ENCODE measurements at places on chromosomes 5 and 9. TPM values are rescaled to one million over a fixed set of nuclear protein-coding genes. Genes with fewer than 3 reads are reported as not detected.
A peak's percentile ranks its signal among the peaks of the same experiment; 100 is the strongest.

DNA sequence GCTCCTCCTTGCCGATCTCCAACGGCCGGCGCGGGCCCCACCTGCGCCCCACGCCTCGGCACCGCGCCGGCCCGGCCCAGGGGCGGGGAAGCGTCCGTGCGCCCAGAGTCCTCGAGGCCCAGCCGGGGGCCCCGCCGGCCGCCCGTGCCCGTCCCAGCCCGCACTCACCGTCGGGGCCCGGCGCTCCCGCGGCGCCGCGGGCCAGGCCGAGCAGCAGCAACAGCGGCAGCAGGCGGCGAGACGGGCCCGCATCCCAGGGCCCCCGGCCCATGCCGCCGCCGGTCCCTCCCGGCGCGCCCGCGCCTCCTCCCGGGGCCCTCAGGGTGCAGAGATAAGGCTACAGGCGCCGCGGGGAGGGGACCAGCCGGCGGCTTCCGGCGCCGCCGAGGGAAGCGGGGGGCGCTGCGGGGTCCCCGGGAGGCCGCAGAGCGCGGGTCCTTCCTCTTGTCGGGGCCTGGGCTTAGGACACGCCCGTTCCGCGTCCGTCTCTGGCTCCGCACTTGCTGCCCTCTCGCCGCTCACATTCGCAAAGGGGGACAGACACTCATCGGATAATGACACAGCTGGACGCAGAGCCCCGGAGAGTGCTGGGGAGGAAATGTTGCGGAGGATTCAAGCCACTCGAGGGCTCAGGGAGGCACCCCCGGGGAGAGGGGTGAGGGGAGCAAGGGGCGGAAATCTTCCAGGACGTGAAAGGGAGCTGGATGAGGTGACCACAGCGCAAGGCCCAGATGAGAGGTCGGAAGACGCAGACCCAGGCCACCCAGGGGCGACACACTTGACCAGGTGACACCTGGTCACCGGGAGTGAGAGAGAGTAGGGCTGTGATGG lies at the start of gene SUSD1:
Gene SUSD1 (minus strand): TSS at position 333 of the 831 bp plus-strand sequence. CDS start 62 bp downstream, at position 271.
- H3K4me3 ChIP-seq: peak within 1 kb of the TSS; percentile 79
- H3K27me3 ChIP-seq: no peaks in the 10 kb centered on the region
- peaks cover 93% of the 10 kb centered on the region for H3K4me1 ChIP-seq
- H3K27ac ChIP-seq: peak within 1 kb of the TSS; percentile 94
- H3K36me3 ChIP-seq: peaks cover 4% of the 10 kb centered on the region

DNA sequence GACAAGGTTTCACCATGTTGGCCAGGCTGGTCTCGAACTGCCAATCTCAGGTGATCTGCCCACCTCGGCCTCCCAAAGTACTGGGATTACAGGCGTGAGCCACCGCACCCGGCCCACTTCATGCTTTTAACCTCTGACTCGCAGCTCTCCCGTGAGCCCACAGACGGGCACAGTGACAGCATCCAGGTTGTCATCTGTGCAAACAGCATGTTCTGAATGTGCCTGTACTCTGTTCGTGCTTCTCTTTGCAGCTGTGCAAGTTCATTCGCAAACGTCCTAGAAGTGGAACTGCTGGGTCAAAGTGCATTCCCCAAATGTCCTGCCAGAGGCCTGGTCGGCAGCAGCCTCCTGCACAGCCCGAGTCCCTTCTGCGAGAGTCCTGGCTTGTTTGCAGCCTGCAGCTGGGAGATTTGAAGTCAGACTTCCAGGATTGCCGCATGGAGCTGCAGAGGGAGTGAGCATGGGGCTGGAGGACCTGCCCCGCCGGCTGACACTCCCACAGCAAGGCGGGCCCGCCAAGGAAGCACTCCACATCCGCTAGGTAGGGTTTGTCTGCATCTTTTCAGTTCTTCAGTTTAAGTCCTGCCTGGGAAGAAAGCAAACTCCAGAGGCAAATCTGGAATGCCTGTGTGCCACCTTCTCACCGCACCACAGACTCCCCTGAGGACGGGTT lies 3.4 kb downstream of the BRD3OS start:
- H3K4me1 ChIP-seq: peaks cover 12% of the 10 kb centered on the region
- H3K36me3 ChIP-seq: peaks cover 46% of the 10 kb centered on the region
- no peaks in the 10 kb centered on the region for H3K27me3 ChIP-seq
- DNase-seq: no peak
- no peak overlapping the region for H3K4me3 ChIP-seq

- H3K36me3 ChIP-seq: no peaks in the 10 kb centered on the region
- no peak overlapping the region for H3K27ac ChIP-seq
- DNase-seq: no peak
- no peaks in the 10 kb centered on the region for H3K27me3 ChIP-seq
Observed at GRCh38 chr9:134130503-134131375, 5.1 kb upstream of the WDR5 start.

DNA sequence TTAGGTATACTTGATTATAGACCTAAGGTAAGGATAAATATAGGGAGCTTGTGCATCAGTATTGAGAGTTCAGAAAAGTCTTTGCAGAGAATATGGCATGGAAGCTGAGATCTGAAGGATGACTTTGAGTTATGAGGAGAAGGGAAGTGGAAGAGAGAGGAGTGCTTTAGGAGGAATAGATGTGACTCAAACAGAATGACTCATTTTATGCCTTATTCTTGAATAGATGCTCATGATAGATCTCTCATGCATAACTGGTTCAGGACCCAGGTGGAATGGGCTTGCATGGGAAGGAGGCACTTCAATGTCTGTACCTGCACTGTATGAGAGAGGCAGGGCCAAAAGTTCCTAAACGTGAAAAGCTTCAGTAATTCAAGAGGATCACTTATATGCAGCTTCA lies 103.3 kb downstream of the CWC27 start:
- no peaks in the 10 kb centered on the region for H3K36me3 ChIP-seq
- H3K4me3 ChIP-seq: no peak overlapping the region
- no peak overlapping the region for H3K27ac ChIP-seq
- no peaks in the 10 kb centered on the region for H3K4me1 ChIP-seq
- DNase-seq: no peak

The SLC46A2 gene
- polyA plus RNA-seq: 87.0 TPM

DNA sequence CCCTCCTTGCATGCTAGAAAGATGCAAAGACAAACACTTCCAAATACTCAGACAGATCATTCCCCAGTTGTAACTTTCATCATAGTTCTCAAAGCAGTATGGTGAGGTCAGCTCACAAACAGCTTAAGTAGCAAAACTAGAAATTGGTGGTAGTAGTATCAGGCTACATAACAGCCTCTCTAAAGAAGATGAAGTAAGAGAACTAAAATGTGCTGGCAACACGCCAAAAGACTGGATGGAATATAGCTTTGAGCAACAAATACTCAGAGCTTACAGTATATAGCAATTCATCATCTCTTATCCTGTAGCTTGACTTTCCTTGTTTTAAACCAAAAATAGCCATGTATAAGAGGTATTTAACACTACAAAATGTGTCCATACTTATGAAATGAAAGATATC lies 7.5 kb downstream of the PFDN1 start:
- DNase-seq: no peak
- no peaks in the 10 kb centered on the region for H3K27me3 ChIP-seq

The ZCCHC7 gene
- 12.5 TPM for polyA plus RNA-seq

GRCh38 chr5:89338935-89339334 lies 456.0 kb upstream of the MEF2C start:
- H3K27me3 ChIP-seq: no peaks in the 10 kb centered on the region
- H3K4me1 ChIP-seq: peaks cover 2% of the 10 kb centered on the region
- H3K36me3 ChIP-seq: no peaks in the 10 kb centered on the region

The PCA3 gene
- polyA plus RNA-seq: not detected

DNA sequence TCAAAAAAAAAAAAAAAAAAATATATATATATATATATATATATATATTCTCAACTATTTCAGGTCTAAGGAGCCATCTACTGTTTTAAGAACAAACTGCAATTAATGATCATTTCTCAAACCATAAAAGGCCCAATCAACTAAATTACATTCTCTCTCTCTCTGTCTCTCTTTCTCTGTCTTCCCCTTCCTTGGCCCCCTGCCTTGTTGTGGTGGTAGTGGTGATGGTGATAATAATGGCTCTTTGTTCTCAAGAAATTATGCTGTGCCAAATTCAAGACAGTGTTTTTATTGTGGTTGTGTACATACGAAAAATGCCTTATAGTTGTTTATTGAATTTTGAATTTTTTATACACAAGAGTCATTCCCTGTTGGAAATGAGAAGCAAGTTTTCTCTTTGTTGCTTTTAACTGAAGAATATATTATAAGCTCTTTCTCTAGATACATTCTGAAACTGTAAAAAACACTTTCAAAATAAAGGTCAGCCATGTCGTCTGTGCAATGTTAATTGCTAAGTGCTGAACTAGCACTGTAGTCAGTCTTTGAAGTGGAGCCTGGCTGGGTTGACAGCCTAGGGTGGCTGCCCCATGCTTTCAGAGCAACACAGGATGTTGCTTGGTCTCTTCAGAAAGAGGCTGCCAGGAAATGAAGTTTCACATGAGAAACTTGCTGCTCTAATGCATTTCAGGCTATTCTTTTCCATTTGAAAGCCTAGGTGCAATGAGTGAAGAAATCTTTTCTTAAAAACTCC lies 96.0 kb downstream of the HINT1 start:
- H3K27ac ChIP-seq: no peak overlapping the region
- H3K36me3 ChIP-seq: no peaks in the 10 kb centered on the region
- peaks cover 49% of the 10 kb centered on the region for H3K4me1 ChIP-seq
- no peak for DNase-seq

The INSL4 gene
- not detected for polyA plus RNA-seq

- no peak overlapping the region for H3K4me3 ChIP-seq
- H3K27ac ChIP-seq: no peak overlapping the region
- no peak for DNase-seq
- H3K4me1 ChIP-seq: no peaks in the 10 kb centered on the region
- H3K36me3 ChIP-seq: no peaks in the 10 kb centered on the region
Observed at GRCh38 chr5:89703817-89704216, 705.7 kb downstream of the CETN3 start.

DNA sequence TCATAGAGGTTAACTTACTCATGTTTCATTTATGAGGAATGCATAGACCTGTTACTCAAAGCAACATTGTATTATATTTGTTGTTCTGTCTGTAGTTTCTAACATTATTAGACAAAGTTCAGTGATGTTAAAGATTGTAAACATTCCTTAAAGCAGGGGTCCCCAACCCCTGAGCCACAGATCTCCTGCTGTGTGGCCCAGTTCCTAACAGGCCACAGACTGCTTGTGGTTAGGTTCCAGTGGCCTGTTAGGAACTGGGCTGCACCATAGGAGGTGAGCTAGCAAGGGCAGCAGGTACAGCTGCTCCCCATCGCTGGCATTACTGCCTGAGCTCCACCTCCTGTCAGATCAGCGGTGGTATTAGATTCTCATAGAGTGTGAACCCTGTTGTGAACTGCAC lies 181.1 kb downstream of the KDM4C start:
- H3K36me3 ChIP-seq: no peaks in the 10 kb centered on the region
- H3K27me3 ChIP-seq: no peaks in the 10 kb centered on the region
- no peak for DNase-seq

The SLC27A6 gene
- not detected for polyA plus RNA-seq

The OR2V1 gene
- not detected for polyA plus RNA-seq

DNA sequence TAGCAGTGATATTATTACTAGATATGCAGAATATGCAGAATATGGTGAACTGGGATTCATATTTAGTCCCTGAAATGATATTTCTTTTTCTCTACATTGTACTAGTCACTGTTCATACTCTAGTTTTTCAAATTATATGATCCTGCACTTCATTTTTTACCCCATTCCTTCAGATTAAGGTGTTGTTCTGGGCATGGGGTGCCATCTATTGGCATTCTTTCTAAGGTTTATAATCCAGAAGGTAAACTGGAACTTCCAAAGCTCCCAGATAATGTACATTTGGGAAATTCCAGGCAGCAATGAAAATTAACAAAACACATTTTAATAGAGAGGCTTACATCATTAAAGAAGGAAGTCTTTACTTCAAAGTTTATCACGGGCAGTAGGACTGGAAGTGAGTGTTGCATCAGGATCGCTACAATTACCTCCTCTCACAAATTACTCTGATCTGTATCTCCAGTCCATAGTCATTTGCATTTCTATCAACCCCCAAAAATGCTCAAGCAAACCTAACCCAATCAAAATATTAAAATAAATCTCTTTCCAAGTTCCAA lies 12.5 kb downstream of the RFX3 start:
- H3K4me3 ChIP-seq: no peak overlapping the region
- H3K27ac ChIP-seq: no peak overlapping the region
- no peaks in the 10 kb centered on the region for H3K27me3 ChIP-seq
- peaks cover 15% of the 10 kb centered on the region for H3K4me1 ChIP-seq

The PRUNE2 gene
- polyA plus RNA-seq: 1.8 TPM

DNA sequence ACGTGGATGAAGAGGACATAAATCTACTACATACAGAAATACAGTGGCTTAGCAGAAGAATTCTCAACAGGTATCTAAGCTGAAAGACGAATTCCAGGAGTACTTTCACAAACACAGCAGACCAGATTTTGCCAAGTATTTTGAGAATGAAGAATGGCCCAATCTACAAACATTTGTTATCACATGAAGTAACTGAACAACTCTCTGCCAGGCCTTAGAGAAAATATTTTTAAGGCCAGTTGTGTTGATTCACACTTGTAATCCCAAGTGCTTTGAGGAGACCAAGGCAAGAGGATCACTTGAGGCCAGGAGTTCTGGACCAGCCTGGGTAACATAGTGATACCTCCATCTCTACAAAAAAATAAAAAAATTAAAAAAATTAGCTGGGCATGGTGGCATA lies 14.3 kb downstream of the AGTPBP1 start:
- H3K36me3 ChIP-seq: peaks cover 12% of the 10 kb centered on the region
- peaks cover 78% of the 10 kb centered on the region for H3K4me1 ChIP-seq
- no peaks in the 10 kb centered on the region for H3K27me3 ChIP-seq
- no peak for DNase-seq
- peak overlapping the region; percentile 25 for H3K27ac ChIP-seq

GRCh38 chr5:95801961-95802360 lies 20.6 kb downstream of the GLRX start:
- no peak for DNase-seq
- H3K4me1 ChIP-seq: peaks cover 7% of the 10 kb centered on the region
- peaks cover 25% of the 10 kb centered on the region for H3K36me3 ChIP-seq
- peak overlapping the region; percentile 3 for H3K27ac ChIP-seq
- no peaks in the 10 kb centered on the region for H3K27me3 ChIP-seq

The ADAMTSL1 gene
- polyA plus RNA-seq: not detected

DNA sequence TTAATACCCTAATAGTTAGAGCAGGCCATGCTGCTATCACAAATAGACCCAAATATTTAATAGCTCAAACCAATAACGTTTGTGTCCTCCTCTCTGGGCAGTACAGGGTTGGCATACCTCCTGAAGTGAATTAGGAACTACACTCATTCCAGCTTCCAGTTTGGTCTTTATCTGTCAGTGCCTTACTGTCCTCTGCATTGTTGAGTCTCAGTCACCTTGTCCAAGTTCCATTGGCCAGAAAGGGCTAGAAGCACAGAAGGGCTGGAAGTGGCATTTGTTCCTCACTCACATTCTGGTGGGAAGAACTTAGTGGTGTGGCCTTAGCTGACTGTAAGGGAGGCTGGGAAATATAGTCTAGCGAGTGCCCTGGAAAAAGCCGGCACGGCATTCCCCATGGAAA lies 11.2 kb downstream of the FXN start:
- H3K27me3 ChIP-seq: no peaks in the 10 kb centered on the region
- DNase-seq: no peak
- H3K4me1 ChIP-seq: no peaks in the 10 kb centered on the region
- peaks cover 24% of the 10 kb centered on the region for H3K36me3 ChIP-seq
- H3K4me3 ChIP-seq: no peak overlapping the region
- no peak overlapping the region for H3K27ac ChIP-seq

The OMD gene
- polyA plus RNA-seq: not detected
